ENCODE measurements at places on chromosomes 7 and 10.

- DNase-seq = no peak
These were observed 3.8 kb upstream of the TMEM140 start for GRCh38 chr7:135143885-135144668.

DNA sequence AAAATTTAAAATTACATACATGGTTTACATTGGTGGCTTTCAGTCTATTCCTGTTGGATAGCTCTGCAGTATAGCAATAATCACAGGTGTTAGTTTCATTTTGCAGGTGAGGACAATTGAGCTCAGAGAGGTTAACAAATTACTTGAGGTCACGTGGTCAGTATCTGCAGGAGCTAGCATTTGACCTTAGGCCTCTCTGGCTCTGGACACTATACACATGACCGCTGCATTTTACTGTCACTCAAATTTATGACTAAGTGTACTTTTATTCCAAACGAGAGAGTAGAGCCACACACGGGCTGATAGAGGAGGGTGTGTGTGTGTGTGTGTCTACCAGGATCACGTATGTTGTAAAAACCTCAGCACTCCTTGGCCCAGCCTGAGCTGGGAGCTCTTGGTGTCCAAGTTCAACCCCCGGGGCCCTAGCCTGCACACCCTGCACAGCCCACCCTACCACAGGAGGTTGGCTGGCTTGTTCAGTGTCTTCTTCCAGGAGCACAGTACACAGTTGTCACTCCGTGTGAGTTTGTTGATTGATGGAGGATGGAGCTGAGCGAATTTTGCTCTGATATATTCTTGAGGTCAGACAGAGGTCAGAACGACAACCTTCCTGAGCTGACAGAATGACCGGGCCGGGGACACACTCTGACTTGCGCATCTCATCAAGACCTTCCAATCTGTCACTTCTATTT is 272.7 kb downstream of the GFRA1 start:
- DNase-seq = no peak

DNA sequence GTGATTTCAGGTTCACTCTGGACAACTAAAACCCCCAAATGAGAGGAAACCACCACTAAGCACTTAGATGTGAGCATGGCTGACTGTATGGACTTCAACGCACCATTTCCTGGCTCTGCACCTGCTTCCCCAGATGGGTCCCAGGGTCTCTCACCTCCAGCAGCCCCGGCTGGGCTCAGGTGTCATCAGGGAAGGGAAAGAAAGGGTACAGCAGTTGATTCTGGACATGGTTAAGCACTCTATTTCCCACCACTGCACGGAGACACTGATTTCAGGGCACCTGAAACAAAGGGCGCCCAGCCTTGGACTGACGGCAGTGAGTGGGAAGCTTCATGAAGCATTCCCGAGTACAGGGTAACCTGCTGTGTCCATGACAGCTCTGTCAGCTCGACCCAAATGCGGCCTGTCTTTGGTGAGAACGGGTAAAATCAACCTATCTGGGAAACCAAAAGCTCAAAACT is 19.0 kb downstream of the FAM53B start:
- no peak for DNase-seq

GRCh38 chr10:124384172-124384571 is 34.6 kb downstream of the OAT start:
- DNase-seq = no peak

DNA sequence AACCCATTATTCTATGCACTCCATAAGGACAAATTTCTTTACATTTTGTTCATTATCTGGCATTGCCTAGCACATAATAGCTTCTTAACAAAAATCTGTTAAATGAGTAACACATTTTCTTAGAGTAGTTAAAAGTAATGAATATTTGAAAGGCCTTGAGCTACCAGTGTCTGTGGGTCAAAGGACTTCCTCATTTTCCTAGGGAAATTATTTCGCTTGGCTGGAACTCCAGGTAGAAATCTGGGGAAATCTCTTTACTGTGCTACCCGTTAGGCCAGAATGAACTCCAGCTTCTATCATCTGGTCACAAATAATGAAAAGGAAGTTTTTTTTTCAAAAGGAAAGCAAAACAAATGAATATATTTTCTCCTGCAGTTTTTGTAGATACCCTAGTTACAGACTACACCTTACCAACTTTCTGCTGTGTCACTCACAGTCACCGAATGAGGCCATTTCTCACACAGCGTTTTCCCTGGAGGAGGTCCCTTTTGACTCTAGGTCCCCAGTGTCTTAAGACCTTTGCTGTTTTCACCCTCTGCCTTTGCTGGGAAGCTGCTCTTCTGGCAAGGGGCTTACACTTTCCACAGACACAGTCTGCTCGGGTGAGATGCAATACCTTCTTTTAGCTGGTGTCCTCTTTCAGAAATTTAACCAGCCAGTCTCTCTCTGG is 1.6 kb downstream of the SAMD9L start:
- DNase-seq = no peak

DNA sequence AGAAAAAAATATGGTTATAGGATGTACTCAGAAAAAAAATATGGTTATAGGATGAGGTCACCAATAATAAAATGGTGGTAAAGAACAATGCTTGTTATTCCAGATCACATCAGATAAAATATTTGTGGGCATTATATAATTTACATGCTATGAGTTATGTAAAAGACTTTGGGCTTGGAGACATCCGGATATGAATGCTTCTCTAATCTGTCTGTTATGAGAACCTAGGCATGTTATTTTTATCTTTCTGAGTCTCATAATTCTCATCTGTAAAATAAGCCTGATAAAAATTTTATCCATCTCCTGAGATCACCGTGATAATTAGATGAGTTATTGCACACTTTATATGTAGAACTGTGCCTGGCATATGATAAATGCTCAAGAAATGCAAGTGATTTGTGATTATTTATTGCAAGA is 37.8 kb downstream of the DKK1 start:
- no peak for DNase-seq

DNA sequence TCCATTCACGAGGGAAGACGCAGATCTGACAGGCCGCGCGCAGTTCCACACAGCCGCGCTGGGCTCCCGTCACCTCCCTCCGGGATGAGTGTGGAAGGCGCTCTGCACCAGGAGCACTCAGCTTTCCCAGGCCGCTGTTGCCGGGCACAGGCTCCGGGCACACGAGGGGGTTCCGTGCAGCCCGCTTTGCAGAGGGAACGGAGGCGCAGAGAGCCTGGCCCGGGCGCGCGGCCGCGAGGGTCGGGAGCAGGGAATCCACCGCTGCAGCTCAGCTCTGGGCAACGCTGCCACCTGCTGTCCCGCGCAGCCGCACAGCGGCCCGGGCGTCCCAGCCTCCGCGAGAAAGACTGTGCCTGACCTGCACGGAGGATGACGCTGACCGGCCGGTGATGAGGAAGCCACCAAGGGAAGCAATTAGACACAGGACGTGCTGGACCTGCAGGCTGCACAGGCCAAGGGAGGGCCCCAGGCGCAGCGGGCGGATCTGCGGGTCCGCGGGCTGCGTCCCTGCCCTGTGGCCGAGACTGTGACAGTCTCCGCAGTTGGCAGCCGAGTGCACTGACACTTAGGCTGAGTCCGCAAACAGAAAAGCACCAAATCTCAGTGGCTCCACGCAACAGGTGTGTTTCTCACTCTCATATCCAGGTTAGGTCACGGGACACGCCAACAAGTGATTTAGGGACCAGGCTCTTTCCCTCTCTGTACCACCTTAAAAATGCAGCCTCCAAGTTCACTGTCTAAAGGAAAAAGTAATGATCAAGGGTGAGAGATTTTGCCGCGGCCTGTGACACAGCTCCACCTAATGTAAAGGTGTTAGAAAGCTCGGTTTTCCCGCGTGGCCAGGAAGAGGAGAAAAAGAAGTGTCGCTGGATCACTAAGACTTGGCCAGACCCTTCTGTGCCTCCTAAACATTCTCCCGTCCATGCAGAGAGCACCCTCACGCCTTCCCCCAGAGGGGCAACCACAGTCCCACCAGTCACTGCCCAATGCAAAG is 94.5 kb downstream of the SEC61G start:
- DNase-seq = peak; percentile 96

GRCh38 chr7:51246258-51247245 is 70.1 kb downstream of the COBL start:
- no peak for DNase-seq

DNA sequence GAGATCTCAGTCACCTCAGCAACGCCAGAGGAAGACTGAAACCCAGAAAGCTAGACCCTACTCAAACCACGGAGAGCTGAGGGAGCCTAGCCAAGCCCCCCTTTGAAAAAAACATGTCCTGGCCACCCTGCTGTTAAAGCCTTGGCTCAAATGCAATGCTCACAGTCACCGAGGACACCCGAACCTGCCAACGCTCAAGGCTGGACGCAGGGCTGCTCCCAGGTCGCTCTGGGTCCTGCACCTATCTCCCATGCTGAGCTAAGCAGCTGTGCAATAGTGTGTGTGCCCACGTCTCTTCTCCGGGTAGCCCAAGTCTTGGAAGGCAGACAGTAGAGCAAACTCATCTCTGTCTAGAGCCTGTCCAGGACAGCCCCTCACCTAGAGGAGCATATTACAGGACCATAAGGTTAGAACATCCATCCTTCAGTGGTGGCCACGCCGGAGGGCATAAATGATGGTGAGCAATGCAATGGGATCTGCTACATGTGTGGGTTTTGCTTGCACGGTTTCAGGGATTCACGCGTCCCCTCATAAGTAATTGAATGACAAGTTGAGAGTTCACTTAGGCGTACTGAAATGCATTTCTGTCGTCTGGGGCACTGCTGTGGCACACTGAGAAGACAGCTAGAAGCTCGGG is 94.2 kb upstream of the DDC start:
- no peak for DNase-seq

DNA sequence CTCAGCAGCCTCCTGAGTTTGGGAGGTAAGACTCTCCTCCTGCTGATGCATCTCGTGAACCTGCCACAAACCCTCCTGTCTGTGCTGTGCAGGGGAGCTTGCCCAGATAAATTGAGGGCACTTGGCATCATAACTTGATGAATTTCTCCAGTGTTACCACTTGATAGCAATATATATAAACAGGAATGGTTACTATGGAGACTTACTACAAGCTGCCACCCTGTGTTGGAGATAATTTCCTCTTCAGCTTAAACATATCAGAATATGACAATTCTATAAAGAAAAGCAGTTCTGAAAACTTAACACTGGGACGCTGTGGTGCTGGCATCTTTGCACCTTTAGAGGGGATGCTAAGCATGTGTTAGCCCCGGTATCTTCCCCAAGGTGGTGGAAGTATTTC is 14.9 kb downstream of the PFKFB3 start:
- no peak for DNase-seq

- no peak for DNase-seq
These were observed 195.2 kb downstream of the MDFIC start for GRCh38 chr7:115116773-115117715.

- no peak for DNase-seq
These were observed 125.6 kb downstream of the SEMA3A start for GRCh38 chr7:84069033-84069432.

GRCh38 chr7:47480576-47481538 is 101.1 kb downstream of the TNS3 start:
- no peak for DNase-seq

GRCh38 chr7:108038986-108039385 is 36.0 kb upstream of the LAMB1 start:
- no peak for DNase-seq

GRCh38 chr7:14385074-14385473 is 395.6 kb upstream of the ETV1 start:
- DNase-seq = no peak

- no peak for DNase-seq
These were observed 16.7 kb upstream of the CLIP2 start for GRCh38 chr7:74272305-74273038.

DNA sequence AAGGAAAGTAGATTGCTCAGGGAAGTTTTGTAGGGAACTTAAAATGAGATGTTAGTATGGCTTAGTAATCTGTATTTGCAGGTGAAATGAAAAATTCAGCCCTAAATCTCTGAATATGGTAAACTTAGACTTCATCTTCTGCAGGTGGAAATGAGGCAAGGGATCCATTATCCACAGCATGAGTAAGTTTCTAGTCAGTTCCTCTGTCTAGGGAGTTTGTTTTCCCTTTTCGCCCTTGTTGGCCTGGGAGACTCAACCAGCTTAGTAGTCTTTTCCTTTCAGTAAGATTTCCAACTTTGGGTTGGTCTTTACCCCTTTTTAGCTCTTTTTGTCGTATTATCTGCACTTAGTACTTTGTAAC is 65.6 kb downstream of the ZEB1 start:
- DNase-seq = no peak

DNA sequence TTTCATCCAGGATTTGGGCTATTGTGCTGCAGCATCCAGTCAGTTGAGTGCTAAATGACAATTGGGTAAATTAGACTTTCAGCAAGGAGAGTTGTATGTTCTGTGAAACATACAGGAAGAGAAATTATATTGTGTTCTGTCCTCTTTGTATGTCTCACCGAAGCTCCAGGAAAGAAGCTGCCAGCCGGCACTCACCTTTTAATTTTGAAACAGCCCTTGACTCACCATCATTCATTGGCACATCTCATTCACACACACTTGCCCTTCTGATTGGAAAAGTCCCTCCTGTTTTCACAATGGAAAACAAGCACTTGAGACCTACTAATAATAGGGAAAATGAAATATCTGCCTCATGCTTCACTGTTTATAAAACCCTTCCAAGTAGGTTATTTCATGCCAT is 495.6 kb downstream of the RPS24 start:
- no peak for DNase-seq

DNA sequence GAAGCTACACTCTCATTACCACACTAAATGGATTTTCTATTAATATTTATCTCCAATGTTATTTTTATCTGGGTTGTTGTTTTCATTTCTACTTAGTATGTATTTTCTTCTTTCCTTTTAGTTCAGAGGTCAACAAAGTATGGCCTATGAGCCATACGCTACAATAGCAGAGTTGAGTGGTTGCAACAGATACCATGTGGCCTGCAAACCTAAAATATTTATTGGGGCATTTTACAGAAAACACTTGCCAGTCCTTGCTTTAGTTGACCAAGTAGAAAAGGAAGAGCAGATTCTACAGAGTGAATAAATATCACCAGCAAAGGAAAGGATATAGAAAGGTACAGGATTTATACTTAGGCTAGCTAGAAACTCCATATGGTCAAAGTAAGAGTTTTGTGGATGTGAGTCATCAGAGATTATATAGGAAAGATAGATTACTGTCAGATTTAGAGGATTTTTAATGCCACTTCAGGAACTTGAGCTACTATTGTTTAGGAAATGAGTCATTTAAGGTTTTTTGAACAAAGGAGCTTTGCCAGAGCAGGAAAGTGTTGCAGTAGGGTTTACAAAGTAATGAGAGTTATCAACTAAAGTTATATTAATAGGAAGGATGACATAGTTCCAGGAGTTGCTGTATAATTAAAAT is 323.3 kb upstream of the KAT6B start:
- DNase-seq = no peak

DNA sequence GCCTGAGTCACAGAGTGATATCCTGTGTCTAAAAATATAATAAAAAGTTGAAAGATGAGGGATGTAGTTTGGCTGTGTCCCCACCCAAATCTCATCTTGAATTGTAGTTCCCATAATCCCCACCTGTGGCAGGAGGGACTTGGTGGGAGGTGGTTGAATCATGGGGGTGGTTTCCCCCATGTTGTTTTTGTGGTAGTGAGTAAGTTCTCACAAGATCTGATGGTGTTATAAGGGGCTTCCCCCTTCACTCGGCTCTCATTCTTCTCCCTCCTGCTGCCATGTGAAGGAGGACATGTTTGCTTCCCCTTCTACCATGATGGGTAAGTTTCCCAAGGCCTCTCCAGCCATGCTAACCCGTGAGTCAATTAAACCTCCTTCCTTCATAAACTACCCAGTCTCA is 25.1 kb upstream of the UBE3C start:
- no peak for DNase-seq
